ENCODE measurements at places on chromosomes 12 and 14.
A peak's percentile ranks its signal among the peaks of the same experiment; 100 is the strongest.

DNA sequence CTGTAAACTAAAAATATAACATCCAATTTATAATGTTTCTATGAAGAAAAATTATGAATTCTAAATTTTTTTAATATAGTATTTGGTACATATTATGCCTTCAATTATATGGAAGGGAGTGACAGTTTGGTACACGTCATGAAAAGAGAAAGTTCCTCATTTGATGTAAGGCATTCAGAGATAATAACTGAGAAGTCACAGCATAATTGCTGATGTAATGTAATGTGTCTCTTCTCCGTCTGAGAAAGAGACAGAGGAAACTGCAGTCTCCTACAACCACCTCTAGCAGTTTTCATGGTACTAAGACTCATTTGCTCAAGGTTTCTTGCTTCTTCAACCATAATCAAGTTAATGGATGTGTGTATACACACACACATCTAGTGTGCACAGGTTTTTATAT lies 2.3 kb upstream of the CD69 start:
- DNase-seq = no peak
- H3K36me3 ChIP-seq = peaks cover 48% of the 10 kb centered on the region

GRCh38 chr12:121799156-121799841 lies 4.5 kb upstream of the SETD1B start:
- peak overlapping the region; percentile 89 for H3K27ac ChIP-seq
- H3K4me1 ChIP-seq = peaks cover 50% of the 10 kb centered on the region
- peak overlapping the region; percentile 79 for H3K4me3 ChIP-seq
- H3K27me3 ChIP-seq = no peaks in the 10 kb centered on the region

DNA sequence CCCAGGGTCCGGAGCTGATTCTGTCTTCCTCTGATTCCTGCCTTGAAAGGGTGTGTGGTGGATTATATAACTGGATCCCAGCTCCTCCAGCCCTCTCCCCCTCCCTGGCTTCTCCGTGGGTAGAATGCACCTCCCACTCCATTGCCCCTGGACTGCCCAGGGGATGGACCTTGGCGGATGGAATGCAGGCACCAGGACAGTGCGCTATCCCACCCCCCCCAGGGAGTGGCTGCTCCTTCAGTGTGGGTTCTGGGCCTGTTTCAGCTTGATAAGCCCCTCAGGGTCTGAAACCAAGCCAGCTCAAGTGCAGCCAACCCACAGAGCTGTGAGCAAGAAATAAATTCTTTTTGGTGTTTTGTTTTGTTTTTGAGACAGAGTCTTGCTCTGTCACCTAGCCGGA lies 112.4 kb upstream of the TMEM132D start:
- no peaks in the 10 kb centered on the region for H3K36me3 ChIP-seq
- H3K4me3 ChIP-seq = no peak overlapping the region
- DNase-seq = no peak
- no peaks in the 10 kb centered on the region for H3K27me3 ChIP-seq
- H3K4me1 ChIP-seq = no peaks in the 10 kb centered on the region

DNA sequence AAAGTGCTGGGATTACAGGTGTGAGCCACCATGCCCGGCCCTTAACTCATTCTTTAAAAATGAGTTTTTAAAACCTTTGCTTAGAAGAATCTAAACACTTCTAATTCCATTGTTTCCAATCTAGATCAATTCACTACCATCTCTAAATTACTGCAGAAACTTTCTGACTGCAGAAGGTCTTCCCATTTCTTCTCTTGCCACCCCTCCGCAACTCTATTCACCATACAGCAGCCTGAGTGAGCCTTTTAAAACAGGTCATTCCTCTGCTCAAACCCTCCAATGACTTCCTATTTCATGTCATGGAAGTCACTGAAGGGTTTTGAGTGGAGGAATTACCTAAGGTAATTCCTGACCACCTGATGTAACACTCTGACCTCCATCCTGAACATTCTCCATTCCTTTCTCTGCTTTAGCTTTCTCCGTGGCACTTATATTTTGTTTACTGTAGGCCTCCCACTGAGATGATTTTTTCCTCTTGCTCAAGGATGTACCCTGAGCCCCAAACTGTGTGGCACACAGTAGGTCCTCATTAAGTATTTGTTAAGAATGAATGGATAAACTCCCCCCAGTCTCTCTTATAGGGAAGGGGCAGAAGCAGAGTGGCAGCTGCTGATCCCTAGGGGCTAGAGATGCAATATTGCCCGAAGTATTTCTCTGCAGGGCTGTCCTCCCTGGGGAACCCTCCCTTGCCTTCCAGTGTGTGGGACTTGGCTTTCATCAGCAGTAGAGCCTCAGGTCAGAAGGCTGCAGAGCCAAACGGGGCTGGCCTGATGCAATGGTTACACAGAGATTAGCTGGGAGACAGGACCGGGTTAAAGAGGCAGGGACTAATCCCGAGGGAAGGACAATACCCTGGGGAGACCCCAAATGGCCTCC lies 1.2 kb downstream of the DDIT3 start:
- H3K27me3 ChIP-seq = no peaks in the 10 kb centered on the region
- H3K27ac ChIP-seq = peak overlapping the region; percentile 99
- H3K36me3 ChIP-seq = peaks cover 68% of the 10 kb centered on the region
- no peak for DNase-seq
- H3K4me1 ChIP-seq = peaks cover 47% of the 10 kb centered on the region

GRCh38 chr14:78245238-78245637 lies 75.1 kb downstream of the NRXN3 start:
- no peak for DNase-seq
- H3K27me3 ChIP-seq = no peaks in the 10 kb centered on the region
- H3K27ac ChIP-seq = no peak overlapping the region
- H3K36me3 ChIP-seq = no peaks in the 10 kb centered on the region

DNA sequence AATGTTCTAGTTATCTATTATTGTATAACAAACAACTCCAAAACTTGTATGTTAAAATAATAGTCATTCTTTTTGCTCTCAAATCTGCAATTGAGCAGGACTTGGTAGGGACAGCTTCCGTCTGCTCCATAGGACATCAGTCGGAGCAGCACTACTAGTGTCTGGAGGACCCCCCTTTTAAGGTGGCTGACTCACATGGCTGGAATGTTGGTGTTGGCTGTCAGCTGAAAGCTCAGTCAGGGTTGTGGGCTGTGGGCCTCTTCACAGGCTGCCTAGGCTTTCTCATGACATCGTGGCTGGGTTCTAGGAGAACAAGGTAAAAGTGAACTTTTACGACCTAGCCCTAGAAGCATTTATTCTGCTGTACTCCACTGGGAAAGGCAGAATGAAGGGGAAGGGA lies 160.6 kb downstream of the ANO4 start:
- no peak overlapping the region for H3K27ac ChIP-seq
- no peak overlapping the region for H3K4me3 ChIP-seq
- no peaks in the 10 kb centered on the region for H3K4me1 ChIP-seq
- no peaks in the 10 kb centered on the region for H3K36me3 ChIP-seq

- H3K27me3 ChIP-seq = no peaks in the 10 kb centered on the region
- DNase-seq = no peak
- no peaks in the 10 kb centered on the region for H3K4me1 ChIP-seq
- H3K36me3 ChIP-seq = no peaks in the 10 kb centered on the region
- H3K27ac ChIP-seq = no peak overlapping the region
These were observed 112.8 kb downstream of the SYT1 start for GRCh38 chr12:78977304-78977867.

- no peak overlapping the region for H3K27ac ChIP-seq
- H3K36me3 ChIP-seq = peaks cover 19% of the 10 kb centered on the region
- H3K4me1 ChIP-seq = peaks cover 33% of the 10 kb centered on the region
These were observed 3.2 kb upstream of the HOXC11 start for GRCh38 chr12:53969588-53970259.

DNA sequence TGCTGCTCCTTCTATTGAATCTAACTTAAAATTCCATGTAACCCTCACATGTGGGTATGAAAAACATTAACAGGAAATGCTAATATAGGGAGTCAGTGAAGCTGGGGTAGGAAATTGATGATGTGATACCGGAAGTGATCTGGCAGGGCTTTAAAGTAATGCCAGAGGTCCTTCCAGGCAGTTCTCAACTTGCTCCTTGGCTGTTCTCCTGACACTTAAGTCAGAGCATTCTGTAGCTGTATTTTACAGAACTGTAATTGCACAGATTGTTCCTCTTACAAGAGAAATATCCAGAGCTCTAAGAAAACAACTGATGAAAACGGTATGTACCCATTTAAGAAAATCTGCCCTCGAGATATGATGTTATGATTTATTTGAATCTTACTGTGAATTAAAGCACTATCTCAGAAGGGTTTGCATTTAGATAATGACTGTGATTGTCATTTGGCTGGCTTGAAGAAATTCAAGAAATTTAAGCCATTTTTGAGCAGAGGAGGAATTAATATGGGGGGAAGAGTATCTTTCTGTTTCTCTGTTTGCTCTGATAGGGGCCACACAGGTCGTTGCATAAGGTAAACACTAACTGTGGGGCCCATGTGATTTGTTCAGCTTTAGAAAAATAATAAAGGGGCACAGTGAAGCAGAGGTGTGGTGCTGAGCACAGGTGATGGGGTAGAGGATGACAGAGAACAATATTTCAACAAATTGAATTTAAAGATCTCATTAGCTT lies 88.4 kb downstream of the BBS10 start:
- no peak overlapping the region for H3K27ac ChIP-seq
- no peaks in the 10 kb centered on the region for H3K27me3 ChIP-seq
- no peaks in the 10 kb centered on the region for H3K36me3 ChIP-seq
- H3K4me1 ChIP-seq = peaks cover 6% of the 10 kb centered on the region

- H3K4me3 ChIP-seq = no peak overlapping the region
- H3K36me3 ChIP-seq = no peaks in the 10 kb centered on the region
- no peak overlapping the region for H3K27ac ChIP-seq
- no peak for DNase-seq
- H3K4me1 ChIP-seq = no peaks in the 10 kb centered on the region
- no peaks in the 10 kb centered on the region for H3K27me3 ChIP-seq
These were observed 54.3 kb downstream of the LTBP2 start for GRCh38 chr14:74557691-74558090.

DNA sequence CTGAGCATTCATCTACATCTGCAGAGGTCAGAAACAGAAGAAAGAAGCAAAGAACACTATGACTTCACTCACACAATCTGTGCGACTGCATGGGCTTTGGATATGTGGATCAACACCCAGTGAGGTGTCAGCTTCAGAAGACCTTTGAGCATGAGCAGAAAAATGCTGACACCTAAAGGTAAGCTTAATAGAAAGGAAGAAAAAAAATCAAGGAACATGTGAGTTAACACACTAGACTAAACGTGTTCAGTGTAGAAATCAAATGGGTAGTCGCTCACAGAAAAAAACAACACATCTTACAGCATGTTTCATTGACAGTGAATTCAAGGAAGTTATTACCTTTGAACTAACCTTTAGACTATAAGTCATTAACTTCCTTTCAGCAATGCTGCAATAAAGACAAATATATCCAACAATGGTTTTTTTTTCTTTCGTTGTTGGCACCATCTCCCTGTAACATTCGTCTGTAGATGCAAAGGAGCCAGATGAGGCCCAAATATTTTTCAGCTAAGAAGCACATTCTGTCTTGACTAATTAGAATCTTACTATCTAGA lies 30.9 kb downstream of the RTRAF start:
- peaks cover 7% of the 10 kb centered on the region for H3K27me3 ChIP-seq
- no peak for DNase-seq
- no peak overlapping the region for H3K27ac ChIP-seq
- H3K4me3 ChIP-seq = no peak overlapping the region
- peaks cover 6% of the 10 kb centered on the region for H3K4me1 ChIP-seq

GRCh38 chr12:45336331-45336730 lies 120.4 kb downstream of the ANO6 start:
- H3K4me3 ChIP-seq = no peak overlapping the region
- no peaks in the 10 kb centered on the region for H3K27me3 ChIP-seq
- H3K4me1 ChIP-seq = no peaks in the 10 kb centered on the region
- no peaks in the 10 kb centered on the region for H3K36me3 ChIP-seq
- H3K27ac ChIP-seq = no peak overlapping the region
- DNase-seq = no peak

DNA sequence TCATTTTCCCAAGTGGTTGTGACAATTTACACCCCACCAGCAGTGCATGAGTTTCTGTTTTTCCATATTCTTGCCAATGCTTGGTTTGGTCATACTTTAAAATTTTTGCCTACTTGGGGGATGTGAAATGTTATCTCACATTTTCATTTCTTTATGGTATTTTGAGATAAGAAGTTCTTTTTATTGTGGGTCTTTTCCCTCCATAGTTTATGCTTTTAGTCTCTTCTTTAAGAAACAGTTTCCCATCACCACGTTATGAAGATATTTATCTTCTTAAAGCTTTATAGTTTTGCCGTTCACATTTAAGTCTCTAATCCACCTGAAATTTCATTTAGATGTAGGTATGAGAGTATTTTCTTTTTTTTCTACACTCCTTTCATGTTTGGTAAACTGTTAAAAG lies 95.7 kb downstream of the PPM1A start:
- no peaks in the 10 kb centered on the region for H3K4me1 ChIP-seq
- no peak overlapping the region for H3K4me3 ChIP-seq
- DNase-seq = no peak

GRCh38 chr12:98259693-98260092 lies 255.7 kb upstream of the TMPO start:
- H3K4me1 ChIP-seq = no peaks in the 10 kb centered on the region
- peaks cover 63% of the 10 kb centered on the region for H3K27me3 ChIP-seq
- no peaks in the 10 kb centered on the region for H3K36me3 ChIP-seq
- H3K4me3 ChIP-seq = no peak overlapping the region

- H3K4me1 ChIP-seq = no peaks in the 10 kb centered on the region
- H3K4me3 ChIP-seq = no peak overlapping the region
- no peak overlapping the region for H3K27ac ChIP-seq
- no peaks in the 10 kb centered on the region for H3K36me3 ChIP-seq
- DNase-seq = no peak
These were observed 7.0 kb upstream of the MAP1LC3B2 start for GRCh38 chr12:116551952-116552772.

DNA sequence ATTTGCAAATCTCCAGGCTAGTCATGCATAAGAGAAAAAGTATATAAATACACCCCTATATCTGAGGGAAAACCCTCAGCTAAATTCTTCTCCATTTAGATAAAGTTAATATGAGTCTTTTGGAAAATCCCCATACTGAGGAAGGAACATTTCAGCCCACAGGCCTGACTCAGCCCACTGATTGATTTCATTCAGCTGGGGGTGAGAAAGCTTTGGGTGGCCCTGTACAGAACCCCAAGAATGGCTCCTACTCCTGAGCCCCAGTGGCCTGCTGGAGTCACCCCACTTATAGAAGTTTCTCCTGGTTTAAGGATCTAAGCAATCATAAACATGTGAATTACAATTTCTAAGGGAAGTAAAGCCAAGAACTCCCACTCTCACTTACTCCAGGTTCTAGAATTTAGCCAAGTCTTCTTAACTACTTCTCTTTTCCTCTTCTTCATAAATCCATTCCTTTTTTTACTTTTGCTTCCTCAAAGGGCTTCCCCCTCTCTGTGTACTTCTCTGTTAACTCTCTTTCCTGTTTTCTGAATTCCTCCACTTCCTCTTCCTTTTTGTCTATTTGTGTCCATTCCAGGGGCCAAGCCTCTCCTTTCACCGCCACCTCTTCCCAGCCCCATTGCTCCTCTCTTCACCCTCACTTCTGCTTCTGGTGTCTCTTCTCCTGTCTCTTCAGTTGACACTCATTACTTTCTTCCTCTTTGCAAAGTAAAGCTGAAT lies 21.0 kb downstream of the RTN1 start:
- H3K27ac ChIP-seq = no peak overlapping the region
- H3K36me3 ChIP-seq = no peaks in the 10 kb centered on the region
- H3K27me3 ChIP-seq = peaks cover 17% of the 10 kb centered on the region
- H3K4me1 ChIP-seq = no peaks in the 10 kb centered on the region

GRCh38 chr14:64439141-64439540 lies 26.2 kb upstream of the AKAP5 start:
- no peak overlapping the region for H3K27ac ChIP-seq
- peaks cover 13% of the 10 kb centered on the region for H3K4me1 ChIP-seq
- H3K27me3 ChIP-seq = no peaks in the 10 kb centered on the region
- no peak for DNase-seq
